AG08395 (cell line): ENCODE measurements at places on chromosomes 6 and 20.

GRCh38 chr6:6439778-6440177 lies 119.3 kb upstream of the F13A1 start:
- no peak for DNase-seq

DNA sequence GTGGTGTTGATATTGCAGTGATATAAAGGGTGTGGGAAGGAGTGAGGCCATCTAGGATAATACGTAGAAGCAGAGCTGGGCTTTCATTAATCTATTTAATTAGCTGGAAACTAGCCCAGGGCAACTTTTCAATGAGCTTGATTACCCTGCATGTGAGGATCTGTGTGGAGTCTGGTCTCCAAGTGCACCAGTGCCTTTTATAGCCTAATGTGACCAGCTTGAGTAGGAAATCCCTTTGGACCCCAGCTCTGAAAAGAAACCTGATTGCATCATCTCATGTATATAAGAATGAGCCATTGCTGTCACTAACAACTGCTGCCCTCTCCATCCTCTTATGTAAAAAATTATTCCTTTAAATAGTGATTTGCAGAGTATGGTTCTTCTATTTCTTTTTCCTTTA lies 72.6 kb downstream of the CD109 start:
- DNase-seq: no peak

DNA sequence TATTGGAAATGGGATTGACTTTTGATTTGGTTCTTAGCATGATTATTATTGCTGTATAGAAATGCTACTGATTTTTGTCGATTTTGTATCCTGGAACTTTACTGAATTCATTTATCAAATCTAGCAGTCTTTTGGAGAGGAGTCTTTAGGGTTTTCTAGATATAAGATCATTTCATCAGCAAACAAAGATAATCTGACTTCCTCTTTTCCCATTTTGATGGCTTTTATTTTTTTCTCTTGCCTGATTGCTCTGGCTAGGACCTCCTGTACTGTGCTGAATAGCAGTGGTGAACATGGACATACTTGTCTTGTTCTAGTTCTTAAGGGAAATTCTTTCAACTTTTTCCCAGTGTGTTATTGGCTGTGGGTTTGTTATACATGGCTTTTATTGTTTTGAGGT lies 64.6 kb downstream of the ZC2HC1B start:
- no peak for DNase-seq

DNA sequence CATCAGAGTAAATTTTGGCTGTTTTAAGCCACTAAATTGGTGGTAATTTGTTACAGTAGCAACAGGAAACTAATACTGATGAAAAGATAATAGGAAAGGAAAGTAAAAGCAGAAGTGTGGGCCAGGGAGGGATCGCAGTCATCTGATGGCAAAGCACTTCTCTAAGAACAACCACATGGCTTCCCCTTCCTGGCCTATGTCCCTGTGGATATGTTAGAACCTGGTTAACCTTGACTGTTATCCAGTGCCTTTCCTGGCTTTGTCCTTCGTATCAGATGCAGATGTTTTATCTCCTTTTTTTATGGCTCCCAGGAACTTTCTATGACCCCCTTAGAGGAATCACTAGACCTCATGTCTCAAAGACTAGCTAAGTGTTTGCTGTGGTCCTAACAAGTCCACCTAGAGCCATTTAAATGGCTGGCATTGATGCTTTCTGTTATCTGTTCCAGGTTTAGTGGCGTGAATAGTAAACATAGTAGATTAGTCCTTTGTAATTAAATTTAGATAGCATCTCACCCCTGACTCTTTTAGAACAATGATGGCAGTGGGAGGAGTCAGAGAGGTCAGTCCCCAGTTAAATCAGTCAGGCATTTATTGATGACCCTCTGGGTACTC lies 79.2 kb upstream of the PHACTR2 start:
- no peak for DNase-seq

GRCh38 chr6:16764188-16764950 lies 3.1 kb upstream of the ATXN1 start:
- no peak for DNase-seq

GRCh38 chr6:153087436-153087835 lies 43.6 kb downstream of the RGS17 start:
- no peak for DNase-seq

GRCh38 chr20:24998631-24999445 lies 6.3 kb upstream of the APMAP start:
- DNase-seq: no peak

DNA sequence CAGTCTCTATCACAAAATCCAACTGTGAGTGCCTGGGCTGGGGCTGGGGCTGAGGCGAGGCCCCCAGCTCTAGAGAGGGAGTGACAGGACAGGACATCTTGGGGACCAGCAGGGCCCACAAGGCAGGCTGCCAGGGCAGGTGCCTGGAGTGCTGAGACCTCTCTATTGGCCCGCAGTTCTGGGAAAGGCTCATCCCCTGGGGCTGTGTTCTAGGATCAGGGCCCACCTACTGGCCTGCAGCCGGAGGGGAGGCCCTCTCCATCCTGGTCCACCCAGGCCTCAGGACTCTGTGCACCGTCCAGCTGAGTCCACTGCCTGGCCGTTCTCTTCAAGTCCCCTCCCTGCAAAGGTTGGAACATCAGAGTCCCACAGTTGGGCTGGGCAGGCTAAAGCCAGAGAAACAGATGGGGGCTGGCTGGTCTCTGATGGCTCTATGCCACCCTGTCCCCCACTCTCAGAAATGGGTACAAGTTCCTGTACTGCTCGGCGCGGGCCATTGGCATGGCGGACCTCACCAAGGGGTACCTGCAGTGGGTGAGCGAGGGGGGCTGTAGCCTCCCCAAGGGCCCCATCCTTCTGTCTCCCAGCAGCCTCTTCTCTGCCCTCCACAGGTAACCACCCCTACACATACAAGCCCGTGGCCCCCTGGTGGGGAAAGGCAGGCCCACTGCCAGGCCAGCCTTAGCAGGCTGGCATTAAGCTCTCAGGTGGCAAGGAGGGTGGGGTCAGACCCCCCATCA lies 9.0 kb downstream of the EMILIN3 start:
- no peak for DNase-seq

DNA sequence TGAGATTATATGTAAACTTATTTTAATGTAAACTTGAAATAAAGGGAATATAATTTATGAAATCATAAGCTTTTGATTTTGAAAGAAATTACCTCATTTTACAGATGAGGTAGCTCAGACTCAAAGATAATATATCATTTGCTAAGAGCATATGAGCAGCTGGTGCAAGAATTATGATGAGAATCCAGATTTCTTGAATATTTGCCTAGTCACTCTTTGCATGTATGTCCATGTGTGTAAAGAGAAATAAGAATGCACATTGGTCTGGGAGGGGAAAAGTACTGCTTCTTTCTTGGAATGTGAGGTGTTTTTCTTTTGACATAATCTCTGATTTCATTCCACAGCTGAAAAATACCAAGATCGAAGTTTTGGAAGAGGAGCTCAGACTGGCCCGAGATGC lies 11.1 kb upstream of the SNRNP48 start:
- DNase-seq: no peak

DNA sequence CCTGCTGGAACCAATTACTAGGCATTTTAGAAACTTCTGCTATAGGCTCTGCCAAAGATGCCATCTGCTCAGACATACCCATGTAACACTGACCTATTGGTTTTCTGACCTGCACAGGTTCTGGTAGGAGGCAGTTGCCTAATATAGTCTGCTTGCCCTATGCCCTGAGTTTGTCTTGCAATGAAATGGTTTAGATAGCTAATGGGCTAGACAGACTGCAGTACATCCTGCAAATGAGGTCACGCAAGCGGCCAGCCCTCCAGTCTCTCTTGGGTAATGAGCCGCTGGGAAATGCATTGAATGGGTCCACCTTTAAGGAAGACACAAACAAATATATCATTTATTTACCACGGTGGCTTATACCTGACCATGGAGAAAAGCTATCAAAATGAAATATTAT lies 90.6 kb upstream of the B3GAT2 start:
- no peak for DNase-seq

GRCh38 chr6:71544906-71545305 lies 256.3 kb downstream of the OGFRL1 start:
- no peak for DNase-seq

DNA sequence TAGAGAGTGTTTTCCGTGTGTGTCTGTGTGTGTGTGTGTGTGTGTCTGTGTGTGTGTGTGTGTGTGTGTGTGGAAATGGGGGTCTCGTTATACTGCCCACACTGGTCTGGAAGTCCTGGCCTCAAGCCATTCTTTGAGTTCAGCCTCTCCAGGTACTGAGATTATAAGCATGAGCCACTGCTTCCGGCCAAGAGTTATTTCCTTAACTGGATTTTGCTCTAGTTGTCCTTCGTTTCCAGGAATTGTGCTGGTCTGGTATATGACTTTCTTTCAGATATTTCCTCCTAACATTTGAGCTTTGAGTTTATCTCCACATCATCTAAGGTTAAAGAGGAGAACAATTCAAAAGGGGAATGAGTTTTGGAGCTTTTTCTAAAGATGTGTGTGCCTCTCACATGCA lies 124.8 kb downstream of the SH3BGRL2 start:
- DNase-seq: no peak

DNA sequence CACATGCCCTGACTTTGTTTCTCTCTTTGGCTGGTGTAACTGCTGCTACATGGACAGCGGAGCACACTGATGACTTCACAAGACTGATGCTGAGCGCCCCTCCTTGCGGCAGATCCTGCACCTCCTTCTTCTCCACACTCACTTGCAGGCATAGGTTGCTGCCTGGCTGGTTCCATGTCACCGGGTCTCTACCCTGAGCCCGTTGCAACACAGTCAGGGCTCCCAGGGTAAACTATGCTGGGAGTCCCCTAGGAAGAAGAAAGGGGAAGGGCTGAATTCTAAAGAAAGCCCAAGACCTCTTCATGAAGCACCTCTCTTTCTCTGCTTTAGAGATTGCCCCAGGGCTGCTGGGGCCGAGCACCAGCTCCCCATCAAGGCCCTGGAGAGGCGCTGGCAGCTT lies 83.3 kb upstream of the DUSP22 start:
- DNase-seq: no peak

GRCh38 chr20:58531657-58532056 lies 16.5 kb upstream of the APCDD1L start:
- no peak for DNase-seq

GRCh38 chr6:114638341-114638740 lies 295.5 kb upstream of the HS3ST5 start:
- DNase-seq: no peak

DNA sequence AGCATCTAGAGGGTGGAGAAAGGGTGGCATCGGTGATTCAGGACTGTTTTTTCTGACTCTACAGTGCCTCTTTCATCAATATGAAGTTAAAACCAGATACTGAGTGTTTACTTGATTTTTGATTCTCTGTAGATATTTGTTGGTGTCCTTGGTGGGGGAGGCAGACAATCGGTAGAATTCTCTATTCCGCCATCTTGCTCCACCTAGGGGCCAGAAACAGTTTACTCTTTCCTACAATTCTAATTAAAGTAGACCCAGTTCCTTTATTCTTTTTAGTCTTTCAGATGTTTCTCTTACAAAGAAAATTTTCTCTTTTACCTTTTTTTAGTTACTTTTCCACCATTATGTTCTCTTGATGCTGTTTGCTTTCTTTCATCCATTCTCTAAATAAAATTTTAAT lies 162.1 kb upstream of the RAB32 start:
- DNase-seq: no peak

DNA sequence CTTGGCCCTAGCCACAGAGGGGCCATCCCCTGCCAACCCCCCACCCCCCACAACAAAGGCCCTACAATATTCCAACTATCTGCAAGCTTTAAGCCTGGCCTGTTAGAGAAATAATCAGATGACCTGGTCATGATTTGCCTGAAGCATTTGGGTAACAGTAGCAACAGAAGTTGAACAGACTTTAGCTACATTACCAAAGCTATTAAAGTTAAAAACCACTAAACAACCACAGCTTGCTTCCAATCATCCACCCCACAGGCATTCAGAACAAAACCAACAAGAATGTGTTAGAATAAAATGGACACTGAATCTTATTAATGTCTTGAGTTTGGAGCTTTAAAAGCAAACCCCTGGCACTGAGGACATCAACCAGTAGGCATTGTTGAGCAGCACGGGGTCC lies 250.9 kb downstream of the LRFN2 start:
- no peak for DNase-seq

- no peak for DNase-seq
Measured at GRCh38 chr6:157563611-157564284, 182.8 kb downstream of the ZDHHC14 start.

DNA sequence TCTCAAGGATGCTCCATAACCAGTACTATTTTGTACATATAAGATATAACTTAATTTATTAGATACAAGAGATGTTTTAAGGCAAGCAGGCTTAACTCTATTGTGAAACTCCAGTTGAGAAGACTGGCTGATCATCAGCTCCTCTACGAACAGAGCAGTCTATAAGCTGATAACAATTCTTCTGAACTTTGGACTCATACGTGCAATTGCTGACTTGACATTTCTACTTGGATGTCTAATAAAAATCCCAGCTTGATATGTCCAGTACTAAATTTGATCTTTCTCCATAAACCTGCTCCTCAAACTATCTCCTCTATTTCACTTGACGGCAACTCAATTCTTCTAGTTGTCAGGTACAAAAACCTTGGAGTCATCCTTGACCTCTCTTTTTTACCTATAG lies 141.9 kb downstream of the HS3ST5 start:
- no peak for DNase-seq

DNA sequence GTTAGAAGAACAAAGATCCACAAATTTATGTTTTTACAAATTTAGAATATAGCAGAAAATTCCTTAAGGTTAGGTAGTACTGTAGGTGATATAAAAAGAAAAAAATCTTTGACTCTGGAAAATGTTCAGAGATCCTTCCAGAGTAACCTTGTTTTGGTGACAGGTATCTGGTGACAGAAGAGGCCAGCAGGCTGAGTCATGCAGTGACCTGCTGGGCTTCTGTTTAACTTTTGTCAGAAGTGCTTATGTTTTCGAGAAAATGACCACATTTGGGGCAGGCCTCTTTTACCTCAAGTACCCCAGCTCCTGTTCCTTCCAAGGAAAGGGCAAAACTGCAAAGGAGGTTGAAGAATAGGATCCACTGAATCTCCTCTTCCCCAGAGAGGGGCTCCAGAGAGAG lies 10.5 kb upstream of the CLDN20 start:
- DNase-seq: no peak

- peak; percentile 75 for DNase-seq
Measured at GRCh38 chr6:13923527-13924145, 1.1 kb upstream of the RNF182 start.

DNA sequence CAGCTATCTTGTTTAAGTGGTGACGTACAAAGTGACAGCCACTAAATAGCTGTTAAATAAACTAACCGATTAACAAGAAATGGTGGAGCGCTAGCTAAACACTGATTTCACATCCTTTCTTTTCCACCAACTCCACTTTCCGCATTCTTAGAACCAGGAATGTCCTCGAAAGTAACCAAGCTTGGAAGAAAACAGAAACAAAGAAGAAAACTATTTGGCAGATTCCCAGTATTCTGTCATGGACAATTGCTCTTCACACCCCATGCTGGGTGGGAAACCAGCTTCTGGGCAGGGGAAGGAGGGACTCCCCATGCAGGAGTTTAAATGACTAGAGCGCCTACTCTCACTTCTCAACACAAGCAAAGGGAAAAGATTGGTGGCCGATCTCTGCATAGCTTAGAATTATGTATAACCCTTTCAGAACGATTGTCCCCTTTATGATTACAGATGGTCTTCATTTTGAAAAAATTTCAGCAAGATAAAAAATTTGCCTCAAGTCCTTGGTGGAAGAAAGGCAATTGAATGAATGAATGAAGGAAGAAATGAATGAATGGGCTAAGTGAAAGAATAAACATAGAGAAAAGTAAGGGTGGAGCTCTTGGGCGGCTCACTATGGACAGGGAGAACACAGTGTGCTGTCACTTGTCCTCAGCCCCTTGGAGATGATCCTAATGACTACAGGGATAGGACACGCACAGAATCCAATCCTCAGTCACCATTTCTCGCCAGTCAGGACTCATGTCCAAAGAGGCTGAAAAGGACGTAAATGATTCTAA lies 148.7 kb upstream of the NEDD9 start:
- no peak for DNase-seq
